NCI-H1436 treated with DMSO at 0.1 percent for 48 hours (cell line): ENCODE measurements at places on chromosomes 6 and 20.

DNA sequence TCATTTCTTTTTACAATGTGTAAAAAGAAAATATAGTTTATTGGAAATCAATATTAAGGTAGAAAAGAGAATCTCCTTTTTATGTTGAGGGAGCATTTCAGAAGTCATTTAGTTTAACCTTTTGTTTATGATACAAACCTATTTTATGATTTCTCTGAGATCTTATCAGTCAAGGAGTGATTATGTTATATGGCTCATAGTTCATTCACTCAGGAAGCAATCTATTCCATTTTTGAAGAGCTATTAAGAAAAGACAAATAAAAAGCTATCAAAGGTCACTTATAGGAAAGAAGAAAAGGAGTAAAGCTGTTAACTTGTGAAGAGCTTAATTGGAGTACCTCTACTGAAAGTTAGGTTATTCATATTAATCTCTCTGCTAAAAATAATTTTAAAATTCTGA is 526.6 kb upstream of the JAG1 start:
- no peak for DNase-seq

GRCh38 chr6:106048336-106048735 is 37.8 kb upstream of the PRDM1 start:
- DNase-seq = no peak

- DNase-seq = no peak
Observed at GRCh38 chr20:53934421-53935343, 135.7 kb downstream of the BCAS1 start.

GRCh38 chr6:1247056-1247455 is 64.8 kb upstream of the FOXQ1 start:
- DNase-seq = no peak

DNA sequence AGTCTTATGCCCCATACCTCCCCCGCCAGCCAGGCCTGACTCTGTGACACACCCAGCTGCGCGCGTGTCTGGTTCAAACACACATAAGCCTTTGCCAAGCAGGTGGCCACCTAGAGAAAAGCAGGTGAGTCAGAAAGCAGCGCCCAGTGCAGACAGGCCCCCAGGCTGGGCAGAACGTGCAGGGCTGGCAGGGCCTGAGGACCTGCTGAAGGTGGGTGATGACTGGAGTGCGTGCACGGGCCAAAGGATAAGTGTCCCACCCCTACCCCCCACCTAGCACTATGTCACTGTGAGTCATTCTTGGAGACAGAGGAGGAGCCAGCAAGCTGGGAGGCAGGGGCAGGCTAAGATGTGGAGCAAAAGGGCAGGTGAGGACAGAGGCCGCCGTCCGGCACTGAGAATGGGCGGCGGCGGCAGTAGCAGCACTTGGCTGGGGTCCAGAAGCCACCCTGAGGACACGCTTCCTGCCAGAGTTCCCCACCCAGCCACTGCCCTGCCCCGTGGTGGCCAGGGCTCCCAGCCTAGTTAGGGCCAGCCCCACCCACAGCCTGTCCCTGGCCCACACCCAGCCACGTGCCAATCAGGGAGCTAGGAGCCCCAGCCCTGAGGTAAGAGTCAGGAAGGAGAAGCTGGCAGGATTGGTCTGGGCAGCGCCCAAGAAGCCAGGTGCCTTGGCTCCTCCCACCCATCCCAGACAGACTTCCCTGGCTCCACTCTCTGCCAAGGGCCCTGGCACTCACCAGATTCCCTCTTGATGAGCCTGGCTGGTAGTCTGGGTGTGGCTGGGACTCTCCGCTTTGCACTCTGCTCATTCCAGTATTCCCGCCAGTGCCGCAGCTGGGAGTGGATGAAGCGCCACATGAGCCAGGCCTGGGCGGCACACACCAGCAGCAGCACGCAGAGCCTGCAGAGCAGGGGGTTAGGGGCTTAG is 72.7 kb downstream of the TRAM2 start:
- DNase-seq = no peak

- DNase-seq = no peak
Observed at GRCh38 chr6:105793130-105793529, 293.0 kb upstream of the PRDM1 start.

DNA sequence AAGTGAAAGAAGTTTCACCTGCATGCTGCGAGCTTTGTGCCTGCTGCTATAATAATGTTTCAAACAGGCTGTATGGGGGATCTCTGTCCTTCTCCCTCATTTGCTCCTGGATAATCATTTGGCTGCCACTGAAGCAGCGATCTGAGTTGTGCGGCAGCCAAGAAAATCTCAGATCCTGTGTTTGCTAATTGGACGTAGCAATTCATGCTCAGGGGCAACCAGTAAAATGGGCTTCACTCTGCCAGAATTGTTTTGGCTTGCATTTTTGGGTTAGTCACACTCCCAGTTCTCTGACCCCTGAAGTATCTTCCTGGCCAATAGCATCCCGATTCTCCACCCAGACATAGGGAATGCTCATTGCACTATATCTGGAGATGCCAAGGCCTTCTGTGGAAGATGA is 13.7 kb upstream of the STXBP5 start:
- DNase-seq = no peak

DNA sequence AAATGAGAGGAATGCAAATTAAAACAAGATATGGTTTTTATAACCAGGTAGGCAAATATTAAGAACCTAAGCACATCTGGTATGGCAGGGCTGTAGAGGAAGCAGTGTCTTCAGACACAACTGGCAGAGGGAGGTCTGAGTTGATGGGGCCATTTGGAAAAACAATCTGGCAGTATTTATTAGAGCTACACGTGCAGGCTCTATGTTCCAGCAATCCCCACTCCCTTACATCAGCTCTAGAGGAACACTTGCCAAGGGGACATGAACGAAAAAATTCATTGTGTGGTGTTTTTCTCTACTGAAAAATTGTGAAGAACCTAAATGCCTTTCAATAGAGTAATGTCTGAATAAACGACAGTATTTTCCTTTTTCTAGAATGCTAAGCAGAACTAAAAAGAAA is 111.6 kb upstream of the EDN1 start:
- DNase-seq = no peak

DNA sequence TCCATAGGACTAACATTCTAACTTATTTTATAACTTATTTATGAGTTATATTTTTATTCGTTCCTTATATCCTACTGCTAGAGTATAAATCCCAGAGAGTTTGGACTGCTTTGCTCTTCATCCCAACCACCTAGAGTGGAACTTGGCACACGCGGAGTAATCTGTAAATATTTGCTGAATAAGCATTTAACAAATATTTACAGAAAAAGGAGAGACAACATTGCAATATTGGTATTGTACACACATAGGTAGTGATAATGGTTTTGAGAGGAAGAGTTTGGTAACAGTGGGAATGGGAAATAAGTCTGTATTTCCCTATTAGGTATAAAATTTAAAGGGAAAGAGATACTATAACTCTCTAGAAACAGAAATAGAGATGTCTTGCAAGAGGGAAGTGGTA is 634.8 kb upstream of the CITED2 start:
- DNase-seq = no peak

DNA sequence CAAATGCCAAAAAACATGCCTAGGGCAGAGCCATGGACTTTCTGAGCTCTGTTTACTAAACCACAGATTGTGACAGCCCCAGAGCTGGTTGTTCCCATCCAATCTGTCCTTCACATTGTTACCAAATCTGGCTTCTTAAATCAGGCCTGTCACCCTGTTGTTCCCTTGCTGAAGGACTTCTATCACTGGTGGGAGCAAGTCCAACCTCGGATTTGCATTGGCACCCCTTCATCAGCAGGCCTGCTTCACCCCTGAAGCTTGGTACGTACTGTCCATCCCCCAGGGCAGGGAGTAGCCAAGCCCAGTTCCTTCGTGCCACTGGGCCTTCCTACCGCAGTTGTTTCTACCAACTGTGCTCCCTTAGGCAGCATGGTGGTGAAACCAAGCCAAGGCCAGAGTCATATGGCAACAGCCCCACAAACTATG is 357.3 kb upstream of the JARID2 start:
- DNase-seq = no peak

GRCh38 chr6:80185492-80185891 is 79.0 kb downstream of the BCKDHB start:
- DNase-seq = no peak

DNA sequence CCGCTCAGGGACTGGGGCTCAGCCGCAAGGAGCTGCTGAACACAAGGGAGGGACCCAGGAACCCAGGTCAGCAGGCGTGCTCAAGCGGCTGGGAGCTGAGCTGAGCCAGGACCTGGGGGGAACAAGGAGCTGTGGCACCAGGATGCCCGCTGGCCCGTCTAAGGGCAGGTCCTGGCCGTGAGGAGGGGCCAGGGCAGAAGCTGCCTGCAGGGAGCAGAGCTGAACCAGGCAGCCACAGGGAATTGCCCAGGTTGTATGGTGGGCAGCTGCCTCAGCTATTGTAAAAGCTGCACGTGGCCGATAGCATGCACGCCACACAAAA is 133.3 kb downstream of the AGPAT4 start:
- no peak for DNase-seq

- no peak for DNase-seq
Observed at GRCh38 chr6:44036196-44036595, 91.1 kb downstream of the MRPL14 start.

GRCh38 chr6:106379951-106380350 is 19.4 kb downstream of the CRYBG1 start:
- no peak for DNase-seq

DNA sequence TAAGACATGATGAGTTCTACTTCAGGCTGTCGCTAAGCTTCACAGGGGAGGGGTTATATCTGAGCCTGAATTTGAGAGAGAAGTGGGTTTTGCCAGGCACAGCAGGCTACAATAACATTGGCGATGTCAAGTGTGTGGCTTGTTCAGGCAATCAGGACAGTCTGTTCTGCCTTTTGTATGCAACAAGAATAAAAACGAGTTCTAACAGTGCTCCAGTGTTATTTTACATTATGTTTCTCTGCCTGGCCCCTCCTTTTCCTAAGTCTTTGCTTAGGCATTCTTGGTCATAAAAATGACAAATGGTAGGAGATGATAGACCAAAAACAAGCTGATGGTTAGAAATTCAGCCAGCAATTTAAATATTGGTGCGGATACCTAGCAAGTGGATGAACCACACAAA is 26.8 kb downstream of the PAQR8 start:
- no peak for DNase-seq

DNA sequence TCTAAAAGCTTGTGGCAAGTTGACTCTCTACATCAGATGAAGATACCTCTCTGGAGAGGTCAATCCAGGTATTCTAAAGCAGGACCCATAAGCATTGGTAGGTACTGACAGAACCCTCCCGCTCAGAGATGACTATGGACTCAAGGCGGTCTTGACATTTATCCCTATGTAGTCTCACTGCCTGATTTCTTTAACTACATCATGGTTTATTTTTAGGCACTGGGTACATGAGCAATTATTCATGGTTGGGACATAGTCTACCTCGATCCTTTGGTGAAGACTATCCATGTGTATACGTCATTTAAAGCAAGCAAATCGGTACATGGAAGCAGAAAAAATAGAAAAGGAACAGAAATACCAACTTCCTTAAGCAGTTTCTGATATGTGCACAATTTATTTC is 136.2 kb upstream of the TAB2 start:
- no peak for DNase-seq

GRCh38 chr20:48785801-48786200 is 42.0 kb downstream of the PREX1 start:
- no peak for DNase-seq

DNA sequence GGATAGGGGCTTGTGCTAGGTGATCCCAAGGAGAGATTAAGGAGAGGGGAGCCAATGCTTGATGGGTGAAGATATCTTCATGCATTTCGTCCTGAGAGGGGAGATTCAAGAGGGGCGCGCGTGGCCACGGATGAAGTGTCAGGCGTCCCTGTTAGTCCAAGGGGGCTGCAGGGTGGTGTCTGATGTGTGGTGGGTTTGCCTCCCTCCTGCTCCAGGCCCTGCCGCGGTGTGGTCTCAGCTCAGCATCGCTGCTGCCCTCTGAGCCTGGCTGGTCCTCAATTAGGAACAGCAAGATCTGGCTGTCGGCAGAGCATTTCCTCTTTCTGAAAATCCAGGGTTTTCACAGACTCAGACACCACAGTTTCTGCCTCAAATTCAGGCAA is 318.0 kb downstream of the THBS2 start:
- DNase-seq = no peak

GRCh38 chr6:12238219-12238618 is 51.9 kb upstream of the EDN1 start:
- DNase-seq = no peak

DNA sequence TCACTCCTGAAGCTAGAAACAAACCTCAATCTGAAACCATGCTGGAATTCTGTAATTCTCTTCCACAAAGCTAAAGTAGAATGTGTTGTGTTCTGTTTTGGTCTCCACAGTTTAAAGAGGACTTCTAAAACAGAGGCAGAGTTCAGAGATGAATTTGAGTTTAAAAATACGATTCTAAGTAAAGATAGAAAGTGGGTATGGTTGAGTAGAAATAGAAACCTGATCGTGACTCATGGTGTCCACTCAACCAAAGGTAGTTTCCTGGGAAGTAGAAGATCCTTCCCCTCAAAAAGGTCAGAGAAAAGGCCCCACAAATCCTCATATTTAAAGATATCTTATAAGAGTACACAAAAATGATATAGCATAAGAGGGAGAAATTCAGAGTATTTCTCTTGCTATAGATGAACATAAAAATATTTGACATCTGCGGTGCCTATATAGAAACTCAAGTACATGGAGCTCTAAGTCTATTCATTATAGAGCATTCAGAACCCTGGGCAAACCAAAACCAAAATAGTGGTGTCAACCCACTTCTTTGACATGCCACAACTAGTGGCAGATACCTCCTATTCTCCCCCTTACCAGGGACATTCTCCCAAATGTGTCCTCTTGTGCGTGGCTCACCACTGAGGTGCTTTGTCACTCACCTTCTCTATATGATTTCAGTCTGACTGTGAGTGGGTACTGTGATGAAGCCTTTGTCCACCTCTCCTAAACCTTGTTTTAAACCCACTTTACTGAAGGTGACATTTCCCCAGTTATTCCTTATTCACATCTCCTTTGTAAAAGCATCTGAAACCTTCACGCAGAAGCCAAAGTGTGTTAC is 84.5 kb downstream of the PLCB1 start:
- DNase-seq = no peak

DNA sequence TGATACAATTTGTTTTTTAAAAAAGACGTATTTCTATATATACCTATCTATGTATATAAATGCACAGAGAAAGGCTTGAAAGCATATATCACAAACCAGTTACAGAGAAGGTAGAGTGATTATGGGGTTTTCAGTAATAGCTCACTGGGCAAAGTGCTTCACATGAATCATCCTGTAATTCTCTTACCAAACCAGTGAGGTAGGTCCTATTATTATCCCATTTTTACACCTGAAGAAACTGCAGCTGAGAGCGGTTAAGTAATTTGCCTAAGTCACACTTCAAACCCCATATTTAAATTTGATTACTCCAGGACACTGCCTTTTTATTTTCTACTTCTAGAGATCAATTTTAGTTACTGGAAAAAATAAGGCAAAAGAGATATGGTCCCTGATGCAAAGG is 4.4 kb downstream of the GSS start:
- no peak for DNase-seq

- DNase-seq = no peak
Observed at GRCh38 chr6:135939208-135939591, 87.7 kb downstream of the PDE7B start.
